ENCODE measurements at places on chromosomes 12 and 14. TPM values are rescaled to one million over a fixed set of nuclear protein-coding genes. Genes with fewer than 3 reads are reported as not detected.

- DNase-seq, result no peak
These were observed 120.0 kb upstream of the SLC38A2 start for GRCh38 chr12:46492471-46493085.

DNA sequence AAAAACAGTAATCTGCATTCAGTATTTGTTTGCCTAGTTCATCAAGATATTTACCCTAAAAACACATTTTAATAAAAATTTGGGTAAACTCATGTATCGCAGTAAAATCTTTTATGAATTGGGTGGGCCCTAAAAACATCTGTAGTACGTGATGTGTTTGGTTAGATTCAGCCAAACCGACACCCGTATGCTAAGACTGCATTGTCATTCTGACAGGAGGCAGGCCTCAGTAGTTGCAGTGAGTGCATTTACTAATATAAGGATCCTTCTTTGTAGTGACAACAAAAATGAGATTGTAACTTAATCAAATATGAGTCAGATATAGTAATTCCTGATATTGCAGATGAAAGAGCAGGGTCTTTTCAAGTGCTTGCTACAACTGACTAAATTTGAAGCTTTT lies 191.8 kb downstream of the SLC16A7 start:
- DNase-seq, result no peak

The KRT85 gene
- not detected for total RNA-seq

The RHOJ gene
- 14.6 TPM for total RNA-seq

DNA sequence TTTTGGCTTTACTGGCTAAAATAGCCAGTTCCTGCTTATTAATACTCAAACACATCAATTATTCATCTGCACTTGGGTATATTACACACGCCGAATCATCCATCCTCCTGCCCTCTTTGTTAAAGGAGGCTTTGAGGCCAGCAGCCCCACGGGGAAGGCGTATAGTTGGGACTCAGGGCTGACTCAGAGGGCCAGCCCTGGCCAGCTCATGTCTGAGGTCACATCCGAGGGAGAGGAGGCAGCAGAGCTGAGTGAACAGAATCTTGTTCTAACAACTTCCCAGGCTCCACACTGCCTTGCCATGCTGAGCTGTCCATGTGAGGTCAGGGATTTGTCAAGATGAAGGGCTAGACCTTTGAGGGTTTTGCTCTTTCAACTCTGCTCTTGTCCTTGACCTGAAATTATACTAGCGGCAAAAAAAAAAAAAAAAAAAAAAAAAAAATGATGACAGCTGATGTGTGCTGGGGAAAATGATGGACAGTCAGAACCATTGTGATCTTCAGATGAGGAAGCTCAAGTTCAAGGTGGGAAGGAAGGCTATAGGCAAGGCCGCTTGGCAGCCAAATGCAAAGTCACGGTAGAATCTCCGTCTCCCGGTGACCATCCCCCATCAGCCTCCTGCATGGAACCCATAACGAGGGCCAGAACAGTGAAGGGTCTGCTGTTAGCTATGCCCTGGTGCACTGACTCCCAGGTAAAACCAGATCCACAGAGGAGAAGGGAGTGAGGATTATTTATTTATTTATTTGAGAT lies 12.5 kb upstream of the MARK3 start:
- no peak for DNase-seq

- no peak for DNase-seq
These were observed 8.5 kb downstream of the AMN start for GRCh38 chr14:102930753-102931579.

DNA sequence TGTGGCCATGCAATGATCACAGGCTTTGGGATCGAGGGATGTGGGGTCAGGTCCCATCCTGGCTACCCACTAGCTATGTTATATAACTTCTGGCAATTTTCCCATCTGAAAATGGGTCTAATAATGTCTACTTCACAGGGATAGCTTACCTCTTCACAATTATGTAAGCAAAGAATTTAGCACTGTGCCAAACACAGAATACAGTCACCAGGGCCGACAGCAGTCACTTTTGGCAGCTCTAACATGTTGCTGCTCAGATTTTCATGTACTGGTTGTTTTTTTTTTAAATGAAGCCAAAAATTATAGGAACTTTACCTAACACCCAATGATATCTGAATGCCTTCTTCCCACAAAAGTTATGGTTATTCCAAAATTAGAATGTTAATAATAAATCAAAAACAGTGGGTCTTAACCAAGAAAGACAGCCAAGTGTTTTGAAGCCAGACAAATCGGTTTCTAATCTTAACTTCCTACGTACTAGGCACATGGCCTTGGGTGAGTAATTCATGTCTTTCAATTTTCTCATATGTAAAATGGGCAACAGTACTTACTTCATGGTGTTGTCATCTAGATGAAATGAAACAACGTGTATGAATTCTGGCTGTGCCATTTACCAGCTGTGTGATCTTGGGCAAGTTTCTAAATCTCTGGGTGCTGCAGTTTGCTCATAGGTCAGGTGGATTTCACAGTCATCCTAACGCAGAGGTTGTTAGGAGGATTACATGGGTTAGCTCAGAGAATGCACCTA lies 13.0 kb upstream of the PCED1B start:
- DNase-seq, result no peak

GRCh38 chr12:95829395-95829794 lies 29.4 kb upstream of the SNRPF start:
- no peak for DNase-seq

DNA sequence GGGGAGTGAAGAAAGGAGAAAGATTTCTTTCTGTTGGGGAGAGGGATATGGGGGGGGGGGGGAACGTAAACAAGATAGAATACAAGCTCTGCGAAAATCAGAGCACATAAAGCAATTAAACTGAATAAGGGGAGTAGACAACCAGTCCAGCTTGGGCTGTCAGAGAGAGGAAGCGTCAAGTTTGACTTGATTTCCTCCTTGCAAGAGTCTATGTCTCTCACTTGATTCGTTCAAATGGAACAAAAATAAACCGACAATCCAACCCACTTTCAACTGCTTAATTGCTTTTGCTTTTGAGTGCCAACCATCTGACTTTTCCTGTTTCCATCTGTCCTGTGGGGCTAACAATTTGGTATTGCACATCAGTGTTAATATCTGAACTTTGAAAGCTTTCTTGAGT lies 942 bp downstream of the SYT1 start:
- DNase-seq, result no peak

GRCh38 chr14:56351861-56352260 lies 227.7 kb upstream of the TMEM260 start:
- DNase-seq, result no peak

The MAP3K12 gene
- 4.8 TPM for total RNA-seq

The KITLG gene
- total RNA-seq, result 8.6 TPM

The FOXG1 gene
- total RNA-seq, result not detected

DNA sequence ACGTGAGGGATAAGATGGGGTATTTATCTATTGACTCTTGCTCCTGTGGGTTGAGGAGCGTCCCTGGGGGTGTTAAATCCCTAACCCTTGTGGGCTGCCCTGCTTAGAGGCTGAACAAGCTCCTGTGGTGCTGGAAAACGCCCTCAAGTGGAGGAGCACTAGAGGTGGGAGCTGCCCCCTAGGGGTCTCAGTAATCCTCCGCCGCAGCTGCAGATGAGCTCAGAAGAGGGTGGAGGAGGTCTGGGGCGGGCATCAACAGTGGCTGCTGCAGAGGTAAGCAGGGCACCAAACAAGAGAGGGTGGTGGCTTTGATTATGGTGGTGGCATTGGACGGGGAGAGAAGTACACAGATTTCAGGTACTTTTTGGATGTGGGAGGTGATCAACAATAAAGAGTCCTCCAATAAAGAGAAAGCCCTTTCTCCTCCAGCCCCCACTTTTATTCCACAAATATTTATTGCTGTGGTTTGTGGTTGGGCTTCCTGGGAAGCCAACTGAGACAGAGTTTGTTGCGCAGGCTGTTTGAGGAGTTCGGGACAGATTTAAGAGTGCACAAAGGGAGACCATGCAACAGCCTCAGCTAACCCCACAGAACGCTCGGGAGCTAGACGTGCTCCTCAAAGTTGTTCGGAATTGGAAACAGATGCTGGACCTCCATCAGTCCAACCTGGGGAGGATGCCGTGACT lies 179.9 kb downstream of the ADCK1 start:
- no peak for DNase-seq

The PTCSC3 gene
- total RNA-seq, result not detected

- DNase-seq, result no peak
These were observed 323.8 kb upstream of the SYT1 start for GRCh38 chr12:78540606-78541336.

GRCh38 chr14:90699016-90699415 lies 117.2 kb downstream of the TTC7B start:
- DNase-seq, result no peak

The KRT8 gene
- total RNA-seq, result 63.4 TPM

The NPFF gene
- total RNA-seq, result not detected

Data from left ventricle myocardium inferior (tissue), 1 donor.